Smooth muscle cell of trachea (primary cell): ENCODE measurements at places on chromosomes 4 and X. TPM values are rescaled to one million over a fixed set of nuclear protein-coding genes. Genes with fewer than 3 reads are reported as not detected.

TMPRSS11A gene
- total RNA-seq: not detected in 2 replicates

P2RY4 gene
- total RNA-seq: 0.44 TPM in 1 of 2 replicates, not detected in the other

KCTD8 gene
- total RNA-seq: under 0.01 and 0.15 TPM in 2 replicates

COL4A6 gene
- 0.83 and 1.5 TPM in 2 replicates for total RNA-seq

PHOX2B gene
- total RNA-seq: not detected in 2 replicates

PDZD4 gene
- total RNA-seq: 0.15 and 0.33 TPM in 2 replicates

SPARCL1 gene
- 1.2 and 1.3 TPM in 2 replicates for total RNA-seq

TLR1 gene
- 2.2 TPM in 2 replicates for total RNA-seq

BMPR1B gene
- total RNA-seq: 0.50 and 1.6 TPM in 2 replicates

ZMAT1 gene
- total RNA-seq: 0.17 and 0.44 TPM in 2 replicates

PPP2R2C gene
- total RNA-seq: 0.15 and 0.17 TPM in 2 replicates

GLRA3 gene
- under 0.01 TPM in 1 of 2 replicates, not detected in the other for total RNA-seq

BEX5 gene
- not detected in 2 replicates for total RNA-seq

CHRNA9 gene
- not detected in 2 replicates for total RNA-seq

NAA15 gene
- 26.1 and 30.1 TPM in 2 replicates for total RNA-seq

SAP30 gene
- 38.7 and 43.1 TPM in 2 replicates for total RNA-seq
